AG04450 (cell line): ENCODE measurements at places on chromosomes 7 and 10. TPM values are rescaled to one million over a fixed set of nuclear protein-coding genes. Genes with fewer than 3 reads are reported as not detected.
A peak's percentile ranks its signal among the peaks of the same experiment; 100 is the strongest.

GRCh38 chr10:108147346-108147745, 982.8 kb upstream of the SORCS1 start:
- DNase-seq: no peak

GRCh38 chr10:60175441-60175971, 214.2 kb downstream of the ANK3 start:
- no peak for DNase-seq

DNA sequence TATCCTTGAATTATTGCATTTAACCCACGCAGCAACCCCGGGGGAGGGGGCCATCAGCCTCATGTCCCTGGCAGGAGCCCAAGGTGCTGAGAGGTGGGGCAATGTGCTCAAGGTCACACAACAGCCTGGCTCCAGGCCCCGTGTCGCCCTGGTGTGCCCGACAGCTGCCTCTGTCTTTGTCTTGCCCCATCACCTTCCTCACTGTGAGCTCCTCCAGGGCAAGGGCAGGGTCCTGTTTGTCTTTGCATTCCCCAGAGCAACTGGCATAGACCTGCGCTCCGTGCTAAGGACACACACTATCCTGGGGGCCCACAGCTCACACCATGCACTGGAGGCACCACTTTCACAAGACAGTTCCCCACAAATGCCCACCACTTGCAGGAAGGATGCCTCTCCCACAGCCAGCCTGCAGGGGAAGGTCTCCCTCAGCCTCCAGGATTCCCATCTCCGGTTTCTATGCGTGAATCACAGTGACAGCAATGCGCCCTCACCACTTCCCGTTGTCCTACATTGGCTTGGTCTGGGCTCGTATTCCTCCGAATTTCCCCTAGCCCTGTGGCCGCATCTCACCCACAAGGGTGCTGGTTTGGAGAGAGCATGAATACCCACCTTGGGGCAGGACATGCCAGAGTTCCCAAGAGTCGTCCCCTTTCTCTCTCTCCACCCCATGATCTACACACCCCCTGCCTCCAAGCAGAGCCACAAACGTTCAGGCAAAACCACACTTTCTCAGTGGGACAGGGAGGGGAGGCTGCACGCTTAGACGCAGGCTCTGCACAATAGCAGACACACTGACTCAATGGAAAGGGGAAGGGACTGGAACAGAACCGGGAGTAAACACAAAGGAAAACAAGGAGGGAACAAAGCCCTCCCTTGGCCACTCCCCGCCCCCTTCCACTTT, 10.3 kb downstream of the ITPRIP start:
- no peak for DNase-seq

Gene ATRNL1
- 0.17 and 0.20 TPM in 2 replicates for polyA plus RNA-seq

- DNase-seq: no peak
Observed at GRCh38 chr7:8015100-8015745, 46.6 kb downstream of the GLCCI1 start.

DNA sequence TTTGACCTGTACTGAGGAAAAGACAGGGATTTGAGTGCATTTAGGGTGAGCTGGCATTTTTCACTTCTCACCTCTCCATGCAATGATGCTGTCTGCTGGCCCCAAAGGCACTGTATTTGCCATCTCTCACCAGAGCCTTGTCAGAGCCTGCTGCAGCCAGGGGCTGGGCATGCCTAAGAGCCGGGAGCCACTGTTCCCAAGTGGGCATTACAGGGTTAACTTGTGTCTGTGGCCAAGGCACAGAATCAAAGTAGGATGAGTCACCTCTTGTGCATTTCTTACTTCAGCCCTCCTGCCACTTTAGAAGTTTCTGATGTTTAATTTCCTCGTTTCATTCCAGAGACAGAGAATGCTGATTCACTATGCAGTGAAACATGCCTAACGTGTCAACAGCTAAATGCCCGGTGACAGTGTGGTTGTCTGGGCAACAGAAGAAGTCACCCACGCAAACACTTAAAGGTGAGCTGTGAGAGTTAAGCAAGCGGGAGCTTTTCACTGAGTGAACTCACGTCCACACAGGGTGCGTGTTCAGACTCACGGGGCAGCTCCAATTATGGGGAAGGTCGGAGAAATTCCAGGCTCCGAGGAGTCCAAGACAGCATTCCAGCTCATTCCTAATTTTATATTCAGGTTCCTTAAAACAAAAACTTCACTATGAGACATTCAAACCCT, 57.1 kb upstream of the IGFBP3 start:
- peak; percentile 92 for DNase-seq

DNA sequence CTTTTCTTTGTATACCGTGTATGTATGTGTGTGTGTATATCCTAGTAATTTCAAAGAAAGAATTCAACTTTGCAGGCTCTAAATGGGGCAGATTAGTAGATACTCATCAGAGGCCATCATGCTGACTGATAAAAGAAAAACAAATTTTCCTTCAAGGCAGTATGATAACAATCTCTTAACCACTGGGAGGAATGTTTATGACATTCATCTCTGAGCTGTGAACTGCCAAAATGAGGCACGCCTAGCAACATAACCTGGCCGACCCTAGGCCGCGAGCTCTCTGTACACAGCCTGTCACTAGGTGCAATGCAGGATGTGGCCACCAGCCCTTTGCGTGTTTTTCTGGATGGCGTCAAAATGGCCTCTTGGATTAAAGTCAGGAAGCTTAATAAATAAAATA, 343.7 kb upstream of the GALNT17 start:
- no peak for DNase-seq

Gene ABCA13
- 0.04 and 0.05 TPM in 2 replicates for polyA plus RNA-seq

GRCh38 chr7:381211-382042, 91.5 kb downstream of the FOXL3 start:
- no peak for DNase-seq

DNA sequence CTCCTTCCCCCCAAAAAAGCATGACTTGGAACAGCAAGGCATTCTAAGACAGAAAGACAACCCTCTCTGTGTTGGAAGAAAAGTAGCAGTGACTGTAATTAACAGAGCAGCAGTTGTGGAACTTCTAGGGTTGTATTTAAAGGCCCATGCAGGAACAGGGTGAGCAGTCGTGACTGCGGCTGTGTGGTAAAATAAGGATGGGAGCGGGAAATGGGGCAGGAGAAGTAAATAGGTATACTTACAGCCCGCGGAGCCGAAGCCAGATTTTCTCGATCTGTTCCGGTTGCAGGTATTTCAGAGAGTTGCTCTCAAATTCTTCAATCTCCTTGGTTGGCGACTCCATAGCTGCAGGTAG, 179 bp downstream of the PDE1C start:
- no peak for DNase-seq

Gene TECPR1
- 3.5 and 5.0 TPM in 2 replicates for polyA plus RNA-seq

Gene HOXA9
- 0.78 and 1.5 TPM in 2 replicates for polyA plus RNA-seq

Gene RSPH10B2
- not detected in 2 replicates for polyA plus RNA-seq

DNA sequence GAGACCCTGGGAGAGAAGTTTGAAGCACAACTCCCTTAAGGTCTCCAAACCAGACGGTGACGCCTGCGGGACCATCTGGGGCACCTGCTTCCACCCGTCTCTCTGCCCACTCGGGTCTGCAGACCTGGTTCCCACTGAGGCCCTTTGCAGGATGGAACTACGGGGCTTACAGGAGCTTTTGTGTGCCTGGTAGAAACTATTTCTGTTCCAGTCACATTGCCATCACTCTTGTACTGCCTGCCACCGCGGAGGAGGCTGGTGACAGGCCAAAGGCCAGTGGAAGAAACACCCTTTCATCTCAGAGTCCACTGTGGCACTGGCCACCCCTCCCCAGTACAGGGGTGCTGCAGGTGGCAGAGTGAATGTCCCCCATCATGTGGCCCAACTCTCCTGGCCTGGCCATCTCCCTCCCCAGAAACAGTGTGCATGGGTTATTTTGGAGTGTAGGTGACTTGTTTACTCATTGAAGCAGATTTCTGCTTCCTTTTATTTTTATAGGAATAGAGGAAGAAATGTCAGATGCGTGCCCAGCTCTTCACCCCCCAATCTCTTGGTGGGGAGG, 10.8 kb downstream of the SERPINE1 start:
- no peak for DNase-seq

DNA sequence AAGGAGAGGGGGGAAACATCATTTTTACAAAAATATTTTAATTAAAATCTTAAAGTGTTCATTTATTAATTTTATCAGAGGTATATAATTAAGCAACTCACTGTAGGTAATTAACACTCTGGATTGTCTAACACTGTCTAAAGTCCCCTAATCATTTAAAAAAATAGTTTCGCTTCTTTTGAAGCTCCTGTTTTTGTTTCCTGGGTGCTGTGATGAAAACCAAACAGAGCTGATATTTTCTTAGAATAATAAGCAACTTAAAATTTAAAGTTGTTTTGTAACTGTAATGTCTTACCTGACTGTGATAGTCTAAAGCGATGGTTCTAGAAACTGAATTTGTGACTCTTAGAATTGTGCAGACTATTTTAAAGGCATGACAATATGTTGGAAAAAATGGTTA, 961.0 kb downstream of the GATA3 start:
- DNase-seq: no peak

Gene HHEX
- 13.6 and 14.0 TPM in 2 replicates for polyA plus RNA-seq

- no peak for DNase-seq
Observed at GRCh38 chr7:24058953-24059352, 225.0 kb upstream of the NPY start.

DNA sequence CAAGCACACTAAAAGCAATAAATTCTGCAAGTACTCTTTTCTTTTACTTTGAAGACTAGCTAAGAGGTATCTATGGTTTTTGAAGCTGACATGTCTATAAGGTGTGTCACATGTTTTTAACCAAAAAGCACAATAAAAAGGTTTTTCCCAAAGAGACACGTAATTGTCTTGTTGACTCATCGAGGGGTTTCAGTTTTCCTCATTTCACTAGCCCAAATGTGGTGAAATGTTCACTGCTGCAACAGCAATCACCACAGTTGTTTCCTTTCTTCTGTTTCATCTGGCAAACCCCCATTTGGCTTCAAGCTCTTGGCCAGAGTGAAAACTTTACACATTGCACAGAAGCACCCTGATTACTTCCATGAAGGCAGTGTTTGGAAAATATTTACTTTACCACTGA, 3.8 kb upstream of the HOXA4 start:
- peak; percentile 83 for DNase-seq

DNA sequence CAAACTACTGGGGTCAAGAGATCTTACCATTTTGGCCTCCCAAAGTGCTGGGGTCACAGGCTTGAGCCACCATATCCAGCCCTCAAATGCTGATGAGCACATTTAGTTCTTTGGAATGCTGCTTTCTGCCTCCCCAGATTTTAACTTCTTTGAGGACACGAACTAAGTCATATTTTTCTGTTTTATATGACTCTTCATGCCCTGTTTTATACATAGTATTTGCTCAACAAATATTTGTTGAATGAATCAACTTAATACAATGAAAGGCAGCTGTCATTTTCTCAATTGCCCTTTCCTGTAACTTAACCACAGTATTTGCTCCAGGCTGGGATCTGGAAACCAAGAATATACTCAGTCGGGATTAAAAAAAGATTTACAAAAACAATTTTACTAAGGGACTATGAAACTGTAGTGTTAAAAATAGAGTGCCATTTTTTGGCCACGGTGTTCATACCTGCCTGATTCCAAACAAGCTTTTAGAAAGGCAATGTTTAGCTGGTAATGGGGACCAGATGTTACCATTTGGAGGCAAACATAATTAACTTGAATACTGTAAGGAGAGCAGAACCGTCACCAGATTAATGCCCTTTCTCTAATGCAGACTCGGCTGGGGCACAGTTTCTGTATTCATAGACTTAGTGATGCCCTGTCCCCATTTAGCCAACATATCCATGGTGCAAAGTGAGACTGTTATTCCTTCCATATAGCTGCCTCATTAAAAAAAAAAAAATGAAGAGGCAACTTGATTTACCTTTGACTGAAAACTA, 117.6 kb downstream of the NRP1 start:
- no peak for DNase-seq

Gene LRRD1
- not detected in 2 replicates for polyA plus RNA-seq

DNA sequence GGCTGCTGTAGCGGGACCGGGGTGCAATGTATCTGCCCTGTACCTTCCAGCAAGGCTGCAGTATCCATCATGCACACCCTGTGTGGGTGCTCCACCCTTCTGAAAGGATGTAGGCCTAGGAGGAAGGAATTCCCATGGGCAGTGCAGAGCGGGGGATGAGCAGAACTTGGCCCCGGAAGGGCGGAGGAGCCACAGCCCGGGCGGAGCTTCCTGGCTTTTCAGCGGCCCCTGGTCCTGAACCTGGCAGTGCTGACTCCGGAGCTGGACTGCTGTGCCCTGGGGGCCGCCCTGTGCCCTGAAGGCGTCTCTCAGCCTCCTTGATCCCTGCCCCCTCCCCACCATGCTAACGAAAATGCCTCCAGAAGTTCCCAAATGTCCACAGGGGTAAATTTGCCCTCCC, 175.8 kb downstream of the TCERG1L start:
- DNase-seq: no peak

- DNase-seq: no peak
Observed at GRCh38 chr7:22551768-22552513, 52.0 kb upstream of the STEAP1B start.

DNA sequence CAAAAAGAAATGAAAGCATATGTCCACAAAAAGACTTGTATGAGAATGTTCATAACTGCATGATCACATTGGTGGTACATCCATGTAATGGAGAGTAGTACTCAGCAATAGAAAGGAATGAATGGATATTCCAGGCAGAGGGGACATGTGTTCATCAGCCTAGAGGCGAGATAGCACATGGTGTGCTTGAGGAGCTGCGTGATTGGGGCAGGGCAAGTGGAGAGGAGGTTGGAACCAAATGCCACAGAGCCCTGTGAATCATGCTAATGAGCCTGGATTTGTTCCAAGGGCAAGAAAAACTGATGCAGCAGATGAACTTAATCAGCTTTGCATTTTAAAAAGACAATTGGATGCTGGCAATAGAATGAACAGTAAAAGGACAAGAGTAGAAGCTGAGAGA, 73.3 kb downstream of the C10orf90 start:
- DNase-seq: no peak

GRCh38 chr7:134083766-134084487, 43.2 kb upstream of the LRGUK start:
- no peak for DNase-seq

GRCh38 chr7:24948739-24949138, 31.2 kb downstream of the OSBPL3 start:
- no peak for DNase-seq

DNA sequence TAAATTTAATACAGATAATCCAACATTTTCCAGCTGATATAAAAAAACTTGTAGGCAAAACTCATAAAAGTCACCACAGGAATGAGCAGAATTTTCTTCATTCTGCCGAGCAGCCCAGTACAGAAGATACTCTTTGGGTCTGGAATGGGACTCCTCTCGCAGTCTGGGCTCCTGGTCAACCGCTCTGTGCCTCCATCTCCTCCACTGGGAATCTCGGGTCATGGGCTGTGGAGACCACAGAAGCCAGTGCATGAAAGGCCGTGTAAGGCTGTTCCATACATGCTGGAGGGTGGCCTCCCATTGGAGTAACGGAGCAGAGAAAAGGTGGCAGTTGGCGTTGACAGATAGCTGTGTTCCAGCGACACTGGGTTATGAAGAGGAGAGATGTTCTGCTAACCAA, 616.4 kb upstream of the MGMT start:
- DNase-seq: no peak

- DNase-seq: no peak
Observed at GRCh38 chr10:132397671-132398565, 918 bp downstream of the PWWP2B start.

Gene DRGX
- polyA plus RNA-seq: not detected in 2 replicates
